Neural progenitor cell (in vitro differentiated cells): ENCODE measurements at places on chromosomes 1 and 21.

DNA sequence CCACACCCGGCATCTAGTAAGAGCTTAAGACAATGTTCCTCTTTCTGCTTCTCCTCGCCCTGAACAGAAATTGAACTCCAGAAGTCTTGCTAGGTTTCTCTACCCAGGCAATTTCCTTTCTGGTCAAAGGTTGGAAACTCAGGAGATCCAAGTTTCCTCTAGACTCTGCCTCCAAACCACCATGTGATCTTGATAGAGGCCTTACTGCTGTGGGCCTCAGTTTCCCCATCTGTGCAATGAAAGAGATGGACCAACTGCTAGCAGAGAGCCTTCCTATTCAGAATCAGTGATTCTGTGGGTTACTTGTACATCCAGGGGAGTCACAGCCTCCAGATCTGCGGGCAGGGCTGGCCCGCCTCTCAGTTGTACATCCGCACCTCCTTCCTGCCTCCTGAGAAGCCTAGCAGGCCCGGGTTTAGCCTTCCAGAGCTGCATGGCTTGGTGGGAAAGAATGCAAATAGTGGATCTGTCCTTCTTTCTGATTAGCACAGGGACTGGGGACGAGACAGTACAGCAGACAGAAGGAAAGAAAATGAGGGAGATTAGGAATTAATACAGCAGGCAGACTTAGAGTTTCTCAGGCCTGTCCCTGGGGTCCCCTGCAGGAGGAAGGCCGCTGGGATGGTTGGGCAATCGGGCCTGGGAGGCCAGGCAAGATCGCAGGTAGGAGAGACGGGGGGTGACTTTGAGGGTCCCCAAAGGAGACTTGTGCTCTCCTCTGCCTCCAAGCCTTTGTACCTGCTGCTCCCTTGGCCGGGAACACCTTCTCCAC lies 83.9 kb downstream of the PAX7 start:
- DNase-seq, result no peak

- DNase-seq, result no peak
Observed at GRCh38 chr1:192811594-192812239, 2.9 kb downstream of the RGS2 start.

- DNase-seq, result no peak
Observed at GRCh38 chr1:205267306-205267902, 39.7 kb downstream of the TMCC2 start.

DNA sequence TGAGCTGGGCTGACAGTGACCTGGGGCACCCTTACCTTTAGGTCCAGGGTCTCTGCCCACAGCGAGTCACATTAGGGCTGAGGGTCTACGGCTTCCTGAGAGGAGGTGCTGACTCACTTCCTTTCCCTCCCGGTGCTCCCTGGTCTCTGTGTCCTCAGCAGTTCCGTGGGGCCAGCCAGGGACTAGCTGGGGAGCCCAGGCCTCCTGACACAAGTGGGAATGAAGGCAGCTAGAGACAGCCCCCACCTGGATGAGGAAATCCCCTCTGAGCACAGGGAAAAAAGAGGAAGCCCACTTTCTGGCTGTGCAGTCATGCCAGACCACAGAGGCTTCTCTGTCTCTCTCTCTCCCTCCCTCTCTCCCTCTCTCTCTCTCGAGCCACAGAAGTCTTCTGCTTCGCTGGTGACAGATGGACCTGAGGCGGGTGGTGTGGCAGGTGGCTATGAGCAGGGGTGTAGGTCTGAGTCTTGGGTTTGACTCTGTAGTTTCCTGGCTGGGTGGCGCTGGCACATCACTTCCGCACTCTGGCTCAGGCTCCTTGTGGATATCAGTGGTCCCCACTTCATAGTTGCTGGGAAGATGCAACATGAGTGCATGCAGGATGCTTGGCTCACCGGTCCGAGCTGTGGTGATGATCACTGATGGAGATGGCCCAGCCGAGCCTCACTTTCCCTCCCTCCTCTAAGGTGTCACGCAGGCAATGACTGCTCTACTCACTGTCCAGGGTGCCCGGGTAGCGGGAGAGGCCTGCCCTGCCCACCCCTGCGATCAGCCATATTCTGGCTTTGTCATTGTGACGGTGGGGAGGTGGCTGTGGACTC lies 3.5 kb downstream of the SLC66A1 start:
- no peak for DNase-seq

GRCh38 chr1:113207019-113207418 lies 134.0 kb downstream of the LRIG2 start:
- no peak for DNase-seq

DNA sequence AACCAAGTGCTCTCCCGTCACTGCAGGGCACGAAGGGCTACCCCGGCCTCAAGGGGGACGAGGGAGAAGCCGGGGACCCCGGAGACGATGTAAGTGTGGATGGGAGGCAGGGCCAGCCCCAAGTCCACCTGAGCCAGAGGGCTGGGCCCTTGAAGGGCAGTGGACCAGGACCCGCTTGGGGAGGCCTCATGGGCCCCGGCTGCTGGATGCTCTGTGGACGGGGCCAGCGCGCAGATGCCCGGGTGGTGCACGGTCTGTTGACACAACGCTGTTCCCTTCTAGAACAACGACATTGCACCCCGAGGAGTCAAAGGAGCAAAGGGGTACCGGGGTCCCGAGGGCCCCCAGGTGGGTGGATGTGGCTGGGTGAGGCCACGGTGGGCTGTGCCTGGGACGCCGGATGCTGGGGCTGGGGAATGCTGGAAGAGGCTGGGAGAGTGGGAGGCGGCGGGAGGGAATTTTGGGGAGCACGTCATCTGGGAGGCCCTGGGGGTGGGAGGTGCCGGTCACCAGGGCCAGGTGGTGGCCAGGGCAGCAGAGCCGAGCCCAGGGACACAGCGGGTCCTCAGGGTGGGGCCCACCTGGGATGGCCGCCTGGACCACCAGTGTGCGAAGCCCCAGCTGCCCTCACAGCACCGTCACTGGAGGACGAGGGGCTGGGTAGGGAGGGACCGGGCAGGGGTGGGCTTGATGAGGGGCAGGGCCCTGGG lies 17.5 kb downstream of the COL6A1 start:
- no peak for DNase-seq

GRCh38 chr1:248306103-248306502 lies 2.9 kb upstream of the OR2T12 start:
- no peak for DNase-seq

- no peak for DNase-seq
Observed at GRCh38 chr1:214666674-214667073, 63.7 kb downstream of the CENPF start.

GRCh38 chr1:175267716-175268416 lies 75.3 kb upstream of the KIAA0040 start:
- DNase-seq, result no peak

- no peak for DNase-seq
Observed at GRCh38 chr1:57483954-57484353, 60.1 kb upstream of the DAB1 start.

DNA sequence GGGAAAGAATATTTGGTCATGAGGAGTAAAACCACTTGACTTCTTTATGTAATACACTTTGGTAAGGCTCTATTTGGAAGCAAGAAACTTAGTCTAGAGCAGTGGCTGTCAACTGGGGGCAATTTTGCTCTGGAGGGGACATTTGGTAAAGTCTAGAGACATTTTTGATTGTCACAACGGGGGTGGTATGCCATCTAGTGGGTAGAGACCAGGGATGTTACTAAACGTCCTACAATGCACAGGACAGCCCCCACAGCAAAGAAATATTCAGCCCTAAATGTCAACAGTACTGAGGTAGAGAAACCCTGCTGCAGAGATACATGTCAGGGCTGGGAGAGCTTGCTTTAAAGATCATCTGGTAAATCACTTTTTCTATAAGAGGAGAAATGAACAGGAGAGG lies 13.5 kb downstream of the FUCA1 start:
- peak; percentile 11 for DNase-seq

DNA sequence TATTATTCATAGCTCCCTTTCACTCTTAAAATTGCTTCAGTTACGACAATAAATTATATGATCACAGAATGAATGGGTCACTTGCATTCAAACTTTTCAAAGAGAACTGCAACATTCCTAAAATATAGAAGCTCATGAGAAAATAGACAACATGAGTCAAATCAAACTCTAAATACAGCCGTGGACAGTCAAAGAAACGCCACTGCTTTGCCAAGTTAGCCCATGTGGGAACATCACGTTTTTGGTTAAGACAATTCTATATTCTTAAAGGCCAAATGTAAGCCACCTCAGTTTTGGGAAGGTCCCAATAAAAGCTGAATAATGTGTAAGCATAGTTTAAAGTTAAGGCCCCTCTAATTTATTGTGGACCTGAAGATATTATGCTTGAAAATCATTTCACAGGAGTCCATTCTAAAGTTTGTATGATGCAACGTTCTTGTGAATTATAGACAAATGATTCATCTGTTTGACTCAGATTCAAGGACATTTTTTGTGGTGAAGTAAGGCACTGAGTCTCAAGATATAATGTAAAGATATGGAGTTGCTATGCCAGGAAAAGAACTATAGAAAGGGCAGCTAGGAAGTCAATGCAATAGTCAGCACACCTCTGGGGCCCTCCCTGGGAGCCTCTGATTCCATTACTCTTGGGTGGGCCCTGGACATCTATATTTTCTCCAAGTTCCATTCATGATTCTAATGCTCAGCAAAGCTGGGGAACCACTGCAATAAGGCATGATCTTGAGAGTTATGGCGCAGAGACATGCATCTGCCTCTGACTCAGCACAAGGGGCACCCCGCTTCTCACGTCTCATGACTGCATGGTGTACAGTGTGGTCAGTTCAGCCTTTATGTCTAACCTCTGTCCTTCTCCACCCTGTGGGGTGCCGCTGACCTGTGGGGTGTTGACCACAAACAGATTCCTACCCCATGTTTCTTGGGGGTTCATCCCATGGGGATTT lies 33.9 kb downstream of the ETS2 start:
- DNase-seq, result no peak

DNA sequence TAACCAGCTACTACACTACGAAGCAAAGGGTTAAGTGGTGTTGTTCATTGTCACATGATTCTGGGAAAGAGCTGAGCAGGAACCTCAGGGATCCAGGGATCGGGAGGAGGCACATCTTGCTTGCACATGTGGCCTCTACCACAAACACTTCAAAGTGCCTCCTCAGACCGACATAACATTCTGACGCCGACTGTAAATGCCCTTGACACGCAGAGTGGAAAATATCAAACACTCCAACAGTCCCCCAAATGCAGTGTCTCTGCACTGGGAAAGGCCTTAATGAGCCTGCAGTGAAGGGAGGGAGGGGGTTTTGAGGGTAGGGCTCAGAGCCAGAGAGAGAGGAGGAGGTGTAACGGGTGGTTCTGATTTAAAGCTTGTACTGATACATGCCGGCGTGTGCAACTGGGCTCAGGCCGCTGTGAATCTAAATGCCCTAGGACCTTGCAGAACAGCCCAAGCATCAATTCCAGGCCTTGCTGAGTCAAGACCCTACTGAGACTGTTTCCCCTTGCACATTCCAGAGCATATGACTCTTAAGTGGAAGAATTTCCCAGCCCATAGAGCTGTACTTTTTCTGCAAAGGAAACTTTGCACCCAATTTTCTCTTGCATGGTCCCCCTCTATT lies 163.7 kb downstream of the NTMT2 start:
- no peak for DNase-seq

DNA sequence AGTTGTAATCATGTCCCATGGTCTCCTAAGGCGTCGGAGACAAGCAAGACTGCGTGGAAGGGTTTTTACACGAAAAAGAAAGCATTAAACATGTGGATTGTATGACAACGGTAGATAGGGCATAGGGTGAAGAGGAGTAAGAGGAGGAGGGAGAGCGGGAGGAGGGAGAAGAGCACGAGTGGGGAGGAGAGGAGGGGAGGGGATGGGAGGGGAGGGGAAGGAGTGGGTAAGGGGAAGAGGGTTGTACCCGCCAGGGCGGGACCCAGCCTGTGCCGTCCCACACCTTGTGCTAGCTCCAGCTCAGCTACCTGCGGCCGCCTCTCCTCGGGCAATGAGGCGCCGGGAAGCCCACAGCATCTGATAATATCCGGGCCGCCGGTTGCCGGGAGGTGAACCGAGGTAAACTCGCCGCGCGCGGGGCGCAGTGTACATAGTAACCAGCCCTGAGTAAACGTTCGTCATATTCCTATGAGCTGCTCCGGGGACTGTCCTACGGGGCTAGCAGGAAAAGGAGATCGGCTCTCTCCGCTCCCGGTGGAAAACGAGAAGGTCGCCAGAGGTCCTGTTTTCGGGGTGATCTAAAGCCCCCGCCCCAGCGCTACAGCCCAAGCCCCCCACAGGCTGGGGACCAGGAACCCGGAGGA lies 449 bp upstream of the RCAN3 start:
- DNase-seq, result peak; percentile 59

- no peak for DNase-seq
Observed at GRCh38 chr1:171999756-172000155, 158.5 kb downstream of the DNM3 start.

DNA sequence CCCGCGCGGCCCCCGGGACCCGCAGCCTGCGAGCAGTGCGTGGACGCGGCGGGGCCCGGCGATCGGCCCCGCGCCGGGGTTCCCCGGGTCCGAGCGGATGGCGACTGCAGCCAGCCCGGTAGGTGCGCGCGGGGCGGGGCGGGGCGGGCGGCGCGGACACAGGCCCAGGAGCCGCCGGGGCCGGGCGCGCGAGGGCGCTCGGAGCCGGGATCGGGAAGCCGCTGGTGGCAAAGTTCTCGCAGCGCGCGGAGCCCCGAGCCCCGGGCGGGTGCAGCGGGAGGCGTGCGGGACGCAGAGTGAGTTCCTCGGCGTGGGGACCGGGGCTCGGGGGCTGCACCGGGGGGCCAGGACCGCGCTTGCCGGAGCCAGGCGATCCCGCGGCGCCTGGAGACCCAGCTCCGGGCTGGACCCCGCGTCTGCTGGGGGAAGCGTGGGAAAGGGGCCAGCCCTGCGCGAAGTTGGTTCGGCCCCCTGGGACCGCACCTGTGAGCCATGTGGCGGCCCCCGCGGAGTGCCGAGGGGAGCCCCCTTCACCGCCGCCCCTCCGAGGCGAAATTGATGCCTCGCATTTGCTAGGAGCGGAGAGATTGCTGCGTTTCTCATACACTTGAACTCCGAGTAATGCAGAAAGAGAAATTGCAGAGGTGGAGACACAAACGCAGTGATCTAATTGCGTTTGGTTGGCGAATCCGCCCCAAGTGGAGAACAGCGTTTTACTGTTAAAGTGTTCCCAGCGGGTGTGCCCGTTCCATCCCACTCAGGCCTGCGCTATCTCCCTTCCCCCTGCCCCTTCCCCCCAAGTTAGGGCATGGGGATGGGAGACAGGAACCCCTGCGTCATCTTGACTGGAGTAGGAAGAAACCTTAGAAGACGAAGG lies 228.9 kb upstream of the TMEM51 start:
- peak; percentile 65 for DNase-seq

DNA sequence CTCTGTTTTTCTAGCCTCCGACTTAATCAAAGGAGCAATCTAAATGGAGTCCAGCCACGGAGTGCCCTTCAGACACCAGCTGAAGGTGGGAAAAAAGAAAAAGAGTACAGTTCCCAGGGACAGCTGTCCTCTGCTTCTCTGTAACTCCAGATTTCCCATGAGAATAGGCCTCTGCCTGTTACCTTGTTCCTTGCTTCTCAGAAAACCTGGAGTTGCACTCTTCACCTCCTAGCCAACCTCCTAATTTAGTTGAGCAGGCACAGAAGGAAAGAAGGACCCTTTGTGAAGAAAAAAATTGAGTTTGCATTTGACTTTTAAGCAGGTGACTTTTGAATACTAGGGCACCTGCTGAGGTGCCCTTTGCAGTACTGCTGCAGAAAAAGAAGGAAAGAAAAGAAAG lies 8.3 kb downstream of the BARHL2 start:
- no peak for DNase-seq

- DNase-seq, result no peak
Observed at GRCh38 chr1:210608767-210609166, 280.1 kb downstream of the HHAT start.

GRCh38 chr1:8987881-8988617 lies 38.2 kb downstream of the SLC2A7 start:
- peak; percentile 69 for DNase-seq

GRCh38 chr1:84781946-84782771 lies 91.9 kb upstream of the SSX2IP start:
- peak; percentile 77 for DNase-seq
